GM23248 (cell line): ENCODE measurements at places on chromosomes 2 and 18. TPM values are rescaled to one million over a fixed set of nuclear protein-coding genes. Genes with fewer than 3 reads are reported as not detected.

- no peak for DNase-seq
Observed at GRCh38 chr2:205640716-205641115, 41.6 kb upstream of the NRP2 start.

DNA sequence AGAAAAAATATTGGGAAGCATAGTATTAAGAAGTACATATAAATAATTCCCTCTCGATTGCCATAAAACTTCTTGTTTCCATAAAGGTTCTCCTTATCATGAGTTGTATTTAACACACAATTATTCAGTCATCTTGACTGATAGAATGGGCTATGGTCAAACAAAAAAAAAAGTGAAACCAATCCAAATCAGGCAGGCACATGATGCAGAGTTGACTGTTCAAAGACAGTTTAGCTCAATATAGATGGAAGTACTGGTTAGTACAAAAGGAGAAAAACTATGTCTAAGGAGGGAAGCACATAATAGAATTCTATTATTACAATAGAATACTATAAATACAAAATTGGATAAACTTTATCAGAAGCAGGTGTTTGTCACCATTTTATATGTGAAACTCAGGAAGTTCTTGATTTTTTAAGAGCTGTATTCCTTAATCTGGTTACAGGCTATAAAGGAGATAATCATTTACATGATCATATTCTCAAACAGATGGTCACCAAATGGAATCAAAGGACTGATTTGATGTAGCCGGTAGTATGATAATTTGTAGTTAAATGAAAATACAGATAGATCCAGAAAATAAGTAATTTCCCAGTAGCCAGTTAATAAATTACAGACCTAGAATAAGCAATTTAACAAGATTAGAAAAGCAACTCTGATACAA is 18.2 kb upstream of the CALCRL start:
- no peak for DNase-seq

DNA sequence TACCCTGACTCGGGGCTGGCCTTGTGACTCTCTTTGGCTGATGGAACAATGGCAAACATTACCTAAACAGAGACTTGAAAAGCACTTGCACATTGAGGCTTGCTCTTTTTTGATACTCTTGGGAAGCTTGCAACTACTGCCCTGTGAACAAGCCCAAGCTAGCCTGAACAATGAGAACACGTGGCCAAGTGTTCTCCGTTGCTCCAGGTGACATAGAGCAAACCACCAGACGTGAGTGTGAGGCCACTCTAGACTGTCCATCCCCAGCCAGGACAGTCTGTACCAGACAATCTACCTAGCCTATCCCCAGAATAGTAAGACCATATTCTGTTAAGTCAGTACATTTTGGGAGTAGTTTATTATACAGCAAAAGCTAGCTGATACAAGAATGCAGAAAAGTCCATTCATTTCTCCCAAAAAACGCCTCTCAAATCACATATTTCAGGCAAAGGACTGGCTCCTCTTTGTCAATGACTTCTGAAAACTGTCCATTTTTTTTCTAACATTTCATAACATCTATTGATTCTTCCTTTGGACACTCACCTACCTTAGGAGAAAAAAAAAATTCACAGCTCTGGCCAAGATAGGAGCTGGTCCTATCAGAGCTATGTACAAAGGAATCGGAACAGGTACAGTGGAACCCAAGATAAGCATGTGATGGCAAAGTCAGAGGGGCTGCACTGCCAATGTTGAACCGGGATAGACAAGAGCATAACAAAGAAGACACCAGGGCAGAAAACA is 142.1 kb upstream of the PKDCC start:
- DNase-seq, result no peak

GRCh38 chr2:68377137-68377780 is 12.2 kb downstream of the PLEK start:
- DNase-seq, result no peak

- DNase-seq, result no peak
Observed at GRCh38 chr18:31931886-31932240, 11.1 kb downstream of the TRAPPC8 start.

GRCh38 chr18:22680944-22681343 is 252.2 kb upstream of the RBBP8 start:
- DNase-seq, result no peak

DNA sequence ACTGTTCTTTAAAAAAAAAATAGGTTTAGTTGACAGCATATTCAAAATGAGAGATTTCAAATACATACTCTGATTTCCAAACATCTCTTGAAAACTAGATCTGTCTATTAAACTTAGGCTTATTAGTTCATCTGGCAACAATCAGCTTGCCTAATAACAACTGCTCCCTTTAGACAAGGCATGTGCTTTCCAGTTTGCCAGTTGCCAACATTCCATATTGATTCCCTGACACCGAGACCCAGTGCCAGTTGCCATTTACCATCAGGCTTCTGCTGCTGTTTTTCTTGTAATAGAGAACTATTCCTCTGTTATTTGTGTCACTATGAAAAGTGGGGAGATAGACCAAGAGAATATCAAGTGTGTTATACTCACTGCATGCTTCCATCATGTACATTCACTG is 256.0 kb downstream of the C1D start:
- DNase-seq, result no peak

GRCh38 chr2:117935456-117935855 is 78.4 kb downstream of the CCDC93 start:
- no peak for DNase-seq

- peak; percentile 94 for DNase-seq
Observed at GRCh38 chr2:1707771-1708418, 36.4 kb downstream of the PXDN start.

TFPI gene
- 31.5 and 48.7 TPM in 2 replicates for total RNA-seq

LAMA3 gene
- total RNA-seq, result 1.9 and 3.5 TPM in 2 replicates

GRCh38 chr18:78727057-78727739 is 252.4 kb upstream of the SALL3 start:
- DNase-seq, result no peak

DNA sequence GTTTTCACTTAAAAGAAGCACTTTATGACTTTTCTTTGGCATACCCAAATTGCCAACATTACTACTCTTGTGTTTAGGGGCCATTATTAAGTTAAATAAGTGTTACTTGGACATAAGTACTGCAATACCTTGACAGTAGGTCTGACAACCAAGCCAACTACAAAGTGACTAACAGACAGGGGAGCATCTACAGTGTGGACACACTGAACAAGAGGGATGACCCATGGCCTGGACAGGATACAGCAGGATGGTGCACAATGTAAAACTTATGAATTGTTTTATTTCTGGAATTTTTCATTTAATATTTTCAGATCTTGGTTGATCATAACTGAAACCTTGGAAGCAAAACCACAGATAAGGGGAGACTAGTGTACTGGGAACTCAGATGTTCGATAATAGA is 4.0 kb upstream of the INPP1 start:
- DNase-seq, result no peak

GRCh38 chr2:240329778-240330177 is 105.7 kb upstream of the GPC1 start:
- no peak for DNase-seq

DNA sequence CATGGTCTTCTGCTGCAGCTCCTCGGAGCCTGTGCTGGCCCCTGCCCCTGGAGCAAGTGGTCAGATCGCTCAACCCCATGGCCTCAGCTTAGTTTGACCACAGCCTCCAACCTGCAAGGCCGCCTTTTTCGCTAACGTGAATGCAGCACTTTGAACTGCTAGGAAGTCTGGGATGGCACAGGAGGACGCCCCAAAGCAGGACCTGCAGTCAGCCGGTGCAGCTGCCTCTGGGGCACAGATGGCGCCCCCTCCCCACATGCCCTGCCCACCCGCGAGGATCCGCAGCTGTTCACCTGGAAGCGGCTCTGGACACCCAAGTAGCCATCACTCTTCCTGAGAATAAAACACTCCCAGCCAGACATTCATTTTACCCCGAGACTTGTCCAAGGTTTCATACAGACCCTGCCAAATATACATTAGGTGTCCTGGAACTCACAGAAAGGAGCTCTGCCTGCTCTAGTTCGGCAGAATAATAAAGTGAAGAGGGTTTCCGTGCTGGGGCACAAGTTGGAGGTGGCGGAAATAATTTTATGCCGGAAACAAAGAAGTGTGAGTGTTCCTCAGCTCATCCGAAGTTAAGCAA is 510.1 kb downstream of the EIPR1 start:
- no peak for DNase-seq

DNA sequence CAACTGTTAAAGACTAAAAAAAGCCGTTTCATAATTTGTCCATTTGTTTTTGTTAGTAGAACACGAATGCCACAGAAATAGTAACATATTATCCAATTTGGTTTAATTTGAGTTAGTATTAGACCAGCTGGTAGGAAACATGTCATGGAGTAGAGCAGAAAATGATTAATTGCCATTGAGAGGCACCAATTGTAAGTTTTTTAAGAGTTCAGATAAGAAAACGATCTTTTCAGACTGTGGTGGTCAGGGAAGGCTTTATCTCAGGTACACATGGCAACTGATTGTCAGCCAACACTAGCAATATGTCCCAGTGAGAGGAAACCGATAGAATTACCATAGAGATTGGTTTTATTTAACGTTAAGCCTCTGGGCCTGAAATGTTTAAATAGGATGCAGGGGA is 438.2 kb upstream of the MAP2 start:
- no peak for DNase-seq

DNA sequence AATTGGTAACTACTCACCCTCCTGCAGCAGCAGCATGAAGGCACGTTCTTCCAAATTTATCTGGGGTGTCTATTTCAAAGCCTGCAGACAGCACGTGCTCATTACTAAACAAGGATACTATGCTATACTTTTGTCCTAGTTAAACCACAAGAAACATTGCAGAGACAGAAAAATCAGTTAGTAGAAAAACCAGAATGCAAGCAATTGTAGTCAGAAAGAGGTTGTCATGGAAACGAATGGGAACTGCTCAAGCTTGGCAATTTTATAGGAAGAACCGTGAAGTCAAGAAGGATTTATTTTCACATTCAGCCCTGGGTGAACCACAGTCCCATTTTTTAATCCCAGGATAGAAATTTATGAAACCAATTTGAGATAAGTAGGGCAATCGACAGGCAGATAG is 162.2 kb upstream of the PGAP1 start:
- DNase-seq, result no peak

- no peak for DNase-seq
Observed at GRCh38 chr18:76388891-76389423, 106.1 kb downstream of the ZNF516 start.

ATP5F1A gene
- 562 and 618 TPM in 2 replicates for total RNA-seq

- no peak for DNase-seq
Observed at GRCh38 chr2:20370191-20370590, 19.5 kb upstream of the PUM2 start.

OR6B2 gene
- not detected in 2 replicates for total RNA-seq

DNA sequence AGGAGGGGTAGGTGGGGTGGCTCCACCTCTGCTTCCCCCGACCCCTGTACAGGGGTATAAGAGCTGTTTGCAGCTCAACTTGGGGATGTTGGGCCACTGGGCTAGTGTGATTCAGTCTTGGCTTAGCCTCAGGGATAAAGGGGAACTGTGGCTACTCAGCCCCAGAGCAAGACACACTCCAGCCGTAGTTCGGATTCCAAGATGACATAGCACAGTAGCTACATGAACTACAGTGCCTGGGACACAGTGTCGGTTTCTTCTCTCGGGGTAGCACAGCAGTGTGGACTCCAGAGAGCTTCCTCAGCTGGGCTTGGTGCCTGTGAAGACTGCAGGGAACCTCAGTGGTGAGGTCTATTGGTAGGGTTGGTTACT is 21.1 kb downstream of the CARF start:
- DNase-seq, result no peak

DNA sequence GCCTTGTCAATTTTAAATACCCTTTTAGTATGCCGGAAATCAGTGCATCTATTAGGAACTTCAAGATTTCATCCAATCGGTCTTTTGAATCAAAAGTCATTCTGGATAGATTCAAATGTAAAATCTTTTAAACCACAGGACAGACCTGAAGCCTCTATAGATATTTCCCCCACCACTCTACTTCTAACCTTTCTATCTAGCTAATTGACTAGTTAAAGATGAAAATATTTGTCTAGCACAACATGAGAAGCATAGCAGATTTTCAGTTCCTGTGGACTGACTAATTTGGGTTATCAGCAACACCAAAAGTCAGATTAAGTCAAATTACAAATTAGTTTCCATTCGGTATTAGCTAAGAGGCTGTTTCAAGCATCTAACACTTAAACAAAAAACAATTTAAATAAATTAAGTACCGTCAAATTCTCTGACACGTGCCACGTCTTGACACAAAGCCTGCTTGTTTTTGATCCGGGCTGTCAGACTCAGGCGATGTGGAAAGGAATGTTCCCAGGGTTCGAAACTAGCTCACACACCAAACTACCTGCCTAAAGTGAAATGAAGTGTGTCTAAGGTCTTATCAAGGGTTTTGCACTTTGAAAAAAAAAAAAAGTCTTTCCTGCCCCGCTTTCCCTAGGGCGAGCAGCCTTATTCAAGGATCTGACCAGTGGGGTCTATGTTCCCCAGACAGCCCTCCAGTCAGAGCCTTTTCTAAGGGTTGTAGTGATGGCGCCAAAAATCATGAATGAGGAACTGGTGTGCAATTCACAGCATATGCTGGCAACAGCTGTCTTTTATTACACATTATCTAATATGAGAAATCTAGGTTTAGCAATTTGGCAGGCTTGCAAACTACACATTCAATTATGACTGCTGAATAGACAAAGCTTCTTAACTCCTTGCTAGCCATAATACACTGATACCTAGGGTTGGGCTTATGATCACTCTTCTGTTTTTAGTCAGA is 4.7 kb downstream of the CYTIP start:
- peak; percentile 59 for DNase-seq

GRCh38 chr2:55051026-55051866 is 995 bp upstream of the RTN4 start:
- DNase-seq, result peak; percentile 99

DNA sequence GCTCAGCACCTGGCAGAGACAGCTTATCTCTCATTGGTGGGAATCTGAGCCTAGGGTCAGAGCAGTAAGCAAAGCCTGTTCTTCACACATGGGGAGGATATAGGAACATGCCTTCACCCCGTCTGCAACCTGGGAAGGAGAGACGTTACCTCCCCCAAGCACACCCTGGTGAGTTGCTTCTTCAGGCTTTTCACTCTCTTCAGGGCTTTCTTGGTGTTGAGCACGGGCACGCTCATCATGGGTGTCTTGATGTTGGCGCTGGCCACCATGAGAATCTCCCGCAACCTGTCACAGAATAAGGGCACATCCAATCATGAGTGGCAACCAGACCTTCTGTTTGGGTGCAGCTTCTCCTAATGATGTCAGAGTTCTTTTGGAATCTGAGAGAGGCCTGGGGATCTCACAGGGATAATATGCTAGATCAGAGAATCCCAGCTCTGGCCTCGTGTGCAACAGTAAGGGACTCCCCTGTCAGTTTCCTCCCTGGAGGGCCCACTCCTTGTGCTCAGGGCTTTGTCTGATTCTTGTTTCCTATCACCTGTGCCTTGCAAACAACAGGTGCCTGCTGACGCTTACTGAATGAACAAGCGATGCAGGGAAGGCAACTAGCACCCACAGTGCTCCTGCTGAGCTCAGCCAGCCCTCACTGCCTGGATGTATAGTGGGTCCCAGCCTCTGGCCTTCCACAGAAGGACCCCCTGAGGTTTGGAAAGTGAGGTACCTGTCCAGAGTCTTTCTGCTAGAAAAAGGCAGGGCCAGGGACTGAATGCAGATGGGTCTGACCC is 66.3 kb downstream of the POLR1A start:
- DNase-seq, result no peak
